ENCODE measurements at places on chromosomes 11 and 22.

DNA sequence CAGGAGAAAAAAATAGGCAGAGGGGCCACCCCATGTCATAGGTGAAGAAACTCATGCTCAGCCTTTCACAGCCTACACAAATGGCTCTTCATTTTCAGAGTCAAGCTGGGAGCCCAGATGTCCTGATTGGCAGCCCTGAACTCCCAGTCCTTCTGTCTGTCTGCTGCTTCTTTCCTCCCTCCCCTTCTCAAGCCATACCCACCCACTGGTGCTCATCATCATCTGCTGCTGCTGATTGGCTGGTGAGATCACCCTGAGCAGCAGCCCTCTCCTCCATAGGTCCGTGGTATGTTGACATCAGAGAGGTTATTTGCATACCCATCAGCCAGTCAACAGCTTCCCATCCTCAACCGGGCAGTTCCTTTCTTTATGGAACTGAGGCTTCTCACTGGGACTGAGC lies 46.1 kb upstream of the PRDM11 start:
- no peak for DNase-seq

DNA sequence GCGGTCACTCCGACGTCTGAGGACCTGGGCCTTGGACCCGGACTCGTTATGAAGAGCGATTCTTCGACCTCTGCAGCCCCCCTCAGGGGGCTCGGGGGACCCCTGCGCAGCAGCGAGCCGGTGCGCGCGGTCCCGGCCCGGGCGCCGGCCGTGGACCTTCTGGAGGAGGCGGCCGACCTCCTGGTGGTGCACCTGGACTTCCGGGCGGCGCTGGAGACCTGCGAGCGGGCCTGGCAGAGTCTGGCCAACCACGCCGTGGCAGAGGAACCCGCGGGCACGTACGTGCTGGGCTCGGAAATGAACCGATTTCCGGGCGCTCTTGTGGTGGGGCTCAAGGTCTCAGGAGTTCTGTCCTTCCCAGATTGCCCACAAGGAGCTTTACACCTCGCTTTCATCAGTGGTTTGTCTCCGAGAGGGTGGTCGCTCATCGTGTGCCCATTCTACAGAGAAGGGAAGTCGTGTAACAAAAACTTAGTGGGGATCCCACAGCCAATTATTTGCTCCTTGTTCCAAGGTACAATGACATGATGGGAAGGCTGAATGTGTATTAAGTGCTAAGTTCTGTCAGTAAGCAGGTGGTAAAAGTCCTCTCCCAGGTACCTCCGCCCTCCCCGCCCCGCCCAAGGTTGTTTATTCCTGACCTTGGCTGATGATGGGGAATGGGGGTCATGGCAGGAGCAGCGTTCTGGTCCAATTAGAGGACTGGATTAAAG lies 695 bp downstream of the PEX26 start:
- no peak for DNase-seq

- no peak for DNase-seq
Measured at GRCh38 chr22:49491726-49492125, 335.9 kb downstream of the BRD1 start.

DNA sequence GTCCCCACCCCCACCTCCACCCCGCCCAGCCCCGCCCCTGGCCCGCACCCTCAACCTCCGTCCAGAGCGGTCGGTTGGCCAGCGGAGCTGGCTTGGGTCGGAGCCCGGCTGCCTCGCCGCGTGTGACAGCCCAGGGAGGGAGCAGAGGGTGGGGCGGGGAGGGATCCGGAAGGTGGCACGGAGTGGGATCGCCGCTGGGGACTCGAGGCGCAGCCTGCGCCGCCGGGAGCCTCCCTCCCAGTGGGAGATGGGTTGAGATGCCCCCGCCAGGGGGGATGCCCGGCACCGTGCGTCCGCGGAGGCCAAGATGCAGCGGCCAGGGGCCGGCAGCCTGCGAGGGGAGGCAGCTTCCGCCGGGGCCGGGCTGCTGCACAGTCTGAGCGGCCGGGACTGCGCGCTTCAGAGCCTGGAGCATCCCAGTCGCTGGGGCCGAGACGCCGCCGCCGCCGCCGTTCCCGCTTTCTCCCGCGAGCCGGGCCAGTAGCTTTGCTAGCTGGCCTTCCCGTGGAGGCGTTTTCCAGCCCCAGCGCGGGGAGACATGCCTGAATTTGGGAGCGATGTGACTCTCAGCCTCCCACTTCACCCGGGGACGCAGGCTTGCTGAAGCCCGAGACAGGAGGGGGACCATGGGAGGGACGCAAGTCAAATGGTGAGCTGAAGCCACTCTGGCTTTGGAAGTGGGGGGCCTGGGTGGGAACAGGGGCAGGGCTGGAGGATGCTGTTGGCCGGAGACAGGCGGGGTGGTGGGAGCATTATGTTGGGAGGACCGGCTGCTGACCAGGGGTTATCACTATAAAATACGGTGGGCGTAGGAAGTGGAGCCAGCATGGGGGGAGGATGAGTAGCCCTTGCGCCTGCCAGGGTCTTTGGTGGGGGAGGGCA lies 40.2 kb downstream of the DIXDC1 start:
- peak; percentile 8 for DNase-seq
